ENCODE measurements at places on chromosomes 7 and 10. TPM values are rescaled to one million over a fixed set of nuclear protein-coding genes. Genes with fewer than 3 reads are reported as not detected.

Gene SEPHS1
- total RNA-seq: 24.3 TPM

Gene TCERG1L
- total RNA-seq: not detected

Gene AS3MT
- total RNA-seq: not detected

Gene UCN3
- 2.0 TPM for total RNA-seq

Gene SGCE
- total RNA-seq: 14.9 TPM

Gene LIPK
- total RNA-seq: not detected

Gene TLX1
- total RNA-seq: 4.8 TPM

DNA sequence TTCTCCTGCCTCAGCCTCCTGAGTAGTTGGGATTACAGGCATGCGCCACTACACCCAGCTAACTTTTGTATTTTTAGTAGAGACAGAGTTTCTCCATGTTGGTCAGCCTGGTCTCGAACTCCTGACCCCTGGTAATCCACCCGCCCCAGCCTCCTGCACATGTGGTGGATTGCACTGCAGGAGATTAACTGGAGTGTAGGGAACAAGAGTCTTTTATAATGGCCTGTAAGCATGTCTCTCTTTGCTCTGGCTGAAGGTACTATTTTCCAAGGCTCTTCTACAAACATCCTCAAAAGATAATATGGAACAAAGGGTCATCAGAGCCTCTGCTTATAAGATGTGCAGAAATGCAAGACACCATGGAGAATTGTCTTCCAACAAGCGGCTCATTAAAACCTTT lies 3.2 kb downstream of the TOMM7 start:
- no peaks in the 10 kb centered on the region for H3K36me3 ChIP-seq
- H3K4me3 ChIP-seq: no peak overlapping the region
- H3K4me1 ChIP-seq: peaks cover 12% of the 10 kb centered on the region
- no peaks in the 10 kb centered on the region for H3K27me3 ChIP-seq
- H3K27ac ChIP-seq: no peak overlapping the region
- DNase-seq: no peak

GRCh38 chr7:4173615-4174014 lies 508.5 kb upstream of the FOXK1 start:
- no peak overlapping the region for H3K4me3 ChIP-seq
- no peaks in the 10 kb centered on the region for H3K27me3 ChIP-seq
- no peak overlapping the region for H3K27ac ChIP-seq
- no peaks in the 10 kb centered on the region for H3K36me3 ChIP-seq
- no peaks in the 10 kb centered on the region for H3K4me1 ChIP-seq
- no peak for DNase-seq

DNA sequence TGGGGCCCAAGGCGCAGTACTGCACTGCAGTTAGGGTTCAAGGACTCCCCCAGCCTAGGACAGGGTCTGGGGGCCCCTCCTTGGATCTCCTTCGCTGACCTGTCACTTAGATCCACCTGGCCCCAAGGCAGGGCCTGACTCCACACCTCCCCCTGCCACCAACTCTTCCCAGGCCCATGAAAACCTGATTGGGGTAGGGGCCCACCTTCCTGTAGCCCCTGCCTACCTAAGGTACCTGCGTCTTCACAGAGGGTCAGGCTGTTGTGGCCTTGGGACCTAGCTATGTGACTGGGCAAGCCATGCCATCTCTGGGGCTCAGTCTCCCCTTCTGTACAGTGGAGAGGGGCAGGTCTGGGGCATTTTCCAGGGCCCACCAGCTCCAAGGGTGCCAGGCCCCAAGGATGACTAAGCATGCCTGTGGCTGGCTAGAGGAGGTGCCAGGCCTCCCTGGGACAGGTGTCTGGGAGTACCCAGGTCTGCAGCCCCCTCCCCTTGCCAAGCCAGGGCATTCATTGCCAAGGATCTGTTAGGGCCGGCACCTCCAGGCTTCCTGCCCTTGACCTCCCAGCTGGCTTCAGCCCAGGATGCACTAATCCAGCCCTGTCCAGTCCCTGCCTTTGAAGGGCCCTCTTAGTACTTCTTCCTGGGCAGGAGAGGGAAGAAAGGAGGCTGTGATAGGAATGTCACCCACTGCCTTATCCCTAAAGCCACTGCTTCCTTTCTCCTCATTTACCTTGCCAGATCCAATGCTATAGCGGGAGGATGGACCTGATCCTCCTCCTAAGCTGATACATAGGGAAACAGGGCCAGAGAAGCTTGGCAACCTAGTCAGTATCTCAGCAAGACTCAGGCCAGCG lies 1.3 kb downstream of the LIMK1 start:
- H3K4me1 ChIP-seq: peaks cover 15% of the 10 kb centered on the region
- H3K36me3 ChIP-seq: no peaks in the 10 kb centered on the region
- H3K4me3 ChIP-seq: peak overlapping the region; percentile 86
- no peak for DNase-seq
- no peaks in the 10 kb centered on the region for H3K27me3 ChIP-seq

DNA sequence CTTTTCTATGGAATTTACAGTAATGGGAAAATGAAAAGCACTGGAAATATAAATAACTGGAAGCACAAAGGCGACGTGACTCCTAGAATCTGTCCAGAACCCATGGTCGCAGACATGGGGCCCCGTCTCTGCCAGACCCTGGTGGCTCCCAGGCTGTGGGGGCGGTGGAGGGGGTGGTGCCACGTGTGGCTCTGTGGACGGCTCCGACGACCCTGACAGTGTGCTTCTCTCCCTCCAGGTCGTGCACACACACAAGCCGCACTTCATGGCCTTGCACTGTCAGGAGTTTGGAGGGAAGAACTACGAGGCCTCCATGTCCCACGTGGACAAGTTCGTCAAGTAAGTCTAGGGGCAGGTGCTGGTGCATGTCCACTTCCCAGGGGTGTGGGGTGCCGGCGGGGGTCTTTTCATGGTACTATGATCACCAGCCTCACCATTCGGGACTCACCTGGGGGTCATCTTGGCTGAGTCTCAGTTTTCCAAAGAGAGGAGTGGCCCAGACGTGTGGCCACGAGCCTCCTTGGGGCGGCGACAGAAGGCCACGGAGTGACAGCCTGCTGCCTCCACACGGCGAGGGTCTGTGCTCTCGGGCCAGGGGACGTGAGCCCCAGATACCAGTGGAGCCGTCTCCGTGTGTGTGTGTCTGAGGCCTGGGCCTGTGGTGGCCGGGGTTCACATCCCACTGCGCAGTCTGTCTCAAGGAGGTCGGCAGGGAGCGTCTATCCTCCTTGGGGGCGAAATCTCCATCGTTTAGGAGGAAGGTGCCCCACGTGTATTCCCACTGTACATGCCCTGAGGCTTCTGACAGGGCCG lies 108.2 kb downstream of the INPP5A start:
- peaks cover 19% of the 10 kb centered on the region for H3K4me1 ChIP-seq
- peak; percentile 39 for DNase-seq
- H3K36me3 ChIP-seq: no peaks in the 10 kb centered on the region
- H3K27ac ChIP-seq: no peak overlapping the region
- H3K27me3 ChIP-seq: no peaks in the 10 kb centered on the region

- H3K27me3 ChIP-seq: no peaks in the 10 kb centered on the region
- no peaks in the 10 kb centered on the region for H3K36me3 ChIP-seq
- no peak for DNase-seq
- no peak overlapping the region for H3K27ac ChIP-seq
- H3K4me1 ChIP-seq: no peaks in the 10 kb centered on the region
Observed at GRCh38 chr7:29892231-29892630, 85.9 kb downstream of the WIPF3 start.

DNA sequence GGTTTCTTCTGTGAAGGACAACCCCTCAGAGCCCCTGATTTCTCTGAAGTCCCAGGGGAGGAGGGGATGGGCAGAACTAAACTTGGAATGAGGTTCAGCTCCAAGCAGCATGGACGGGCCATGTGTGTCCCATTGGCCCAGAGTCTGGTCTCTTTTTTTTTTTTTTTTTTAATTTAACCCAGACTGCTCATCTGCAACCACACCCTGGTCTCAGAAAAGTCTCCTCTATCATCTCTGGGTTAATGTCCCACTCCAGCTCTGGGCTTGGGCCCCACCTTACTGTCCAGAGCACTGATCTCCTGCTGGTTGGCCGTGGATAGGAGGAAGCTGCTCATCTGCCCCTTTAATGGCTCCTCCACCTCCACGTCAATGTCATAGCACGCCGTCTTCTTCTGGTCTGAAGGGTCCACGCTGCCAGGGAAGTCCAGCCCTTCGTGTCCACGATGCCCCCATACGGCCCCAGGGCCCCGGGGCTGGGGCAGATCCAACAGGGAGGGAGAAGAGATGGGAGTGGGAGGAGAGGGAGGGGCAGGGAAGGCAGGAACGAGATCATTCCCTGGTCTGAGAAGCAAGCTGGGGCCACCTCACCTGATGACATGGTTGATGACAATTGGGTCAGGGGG lies 7.7 kb downstream of the CHPF2 start:
- H3K27ac ChIP-seq: no peak overlapping the region
- peaks cover 18% of the 10 kb centered on the region for H3K4me1 ChIP-seq
- DNase-seq: no peak
- H3K27me3 ChIP-seq: no peaks in the 10 kb centered on the region

DNA sequence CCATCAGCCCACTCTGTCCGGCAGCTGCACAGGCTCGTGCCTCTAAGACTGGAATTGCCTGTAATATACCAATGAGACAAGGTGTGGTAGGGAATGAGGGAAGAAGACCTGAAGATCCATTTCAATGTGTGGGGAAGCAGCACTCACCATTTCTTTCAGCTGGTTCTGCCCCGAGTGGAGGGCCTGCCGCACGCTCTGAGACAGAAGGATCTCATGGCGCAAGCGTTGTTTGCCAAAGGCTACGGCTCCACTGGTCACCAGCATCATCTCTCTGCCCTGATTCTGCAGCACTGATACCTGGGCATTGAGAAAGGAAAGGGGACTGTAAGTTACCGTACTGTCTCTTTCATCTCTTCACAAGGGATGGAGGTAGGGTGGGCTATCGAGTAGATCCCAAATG lies 19.4 kb downstream of the ALDH18A1 start:
- no peak overlapping the region for H3K27ac ChIP-seq
- no peak for DNase-seq

GRCh38 chr10:5971315-5971832 lies 6.0 kb downstream of the IL15RA start:
- H3K27ac ChIP-seq: peak overlapping the region; percentile 32
- H3K27me3 ChIP-seq: no peaks in the 10 kb centered on the region
- DNase-seq: peak; percentile 86
- peaks cover 2% of the 10 kb centered on the region for H3K36me3 ChIP-seq
- H3K4me1 ChIP-seq: peaks cover 3% of the 10 kb centered on the region

DNA sequence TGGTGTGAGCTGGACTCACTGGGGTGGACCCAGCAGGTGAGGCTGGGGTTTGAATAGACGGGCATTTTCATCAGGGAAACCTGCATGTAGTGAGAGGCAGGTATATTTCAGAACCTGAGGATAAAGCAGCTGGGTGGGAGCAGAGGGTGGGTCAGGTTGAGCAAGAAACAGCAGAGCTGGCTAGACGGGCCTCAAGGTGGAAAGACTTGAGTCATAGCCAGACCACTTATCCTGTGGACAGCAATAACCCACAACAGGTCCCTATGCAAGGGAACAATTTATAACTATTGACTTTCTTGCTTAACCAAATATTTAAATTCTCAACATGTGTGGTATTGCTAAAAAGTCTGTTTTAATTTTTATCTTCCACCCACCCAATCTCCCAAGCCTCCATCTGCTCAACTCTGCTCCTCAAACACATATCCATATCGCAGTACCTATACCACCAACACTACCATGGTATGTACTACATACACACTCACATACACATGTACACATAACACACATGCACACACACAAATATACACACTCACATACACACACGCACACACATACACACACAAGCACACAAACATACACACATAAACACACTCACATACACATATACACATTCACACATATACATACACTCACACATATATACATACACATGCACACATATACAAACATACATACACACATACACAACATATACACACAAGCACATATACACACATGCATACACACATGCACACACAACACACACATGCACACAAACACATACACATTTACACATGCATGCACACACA lies 129.0 kb upstream of the C7orf33 start:
- H3K4me3 ChIP-seq: no peak overlapping the region
- H3K4me1 ChIP-seq: no peaks in the 10 kb centered on the region
- no peak overlapping the region for H3K27ac ChIP-seq
- no peaks in the 10 kb centered on the region for H3K36me3 ChIP-seq
- no peak for DNase-seq

DNA sequence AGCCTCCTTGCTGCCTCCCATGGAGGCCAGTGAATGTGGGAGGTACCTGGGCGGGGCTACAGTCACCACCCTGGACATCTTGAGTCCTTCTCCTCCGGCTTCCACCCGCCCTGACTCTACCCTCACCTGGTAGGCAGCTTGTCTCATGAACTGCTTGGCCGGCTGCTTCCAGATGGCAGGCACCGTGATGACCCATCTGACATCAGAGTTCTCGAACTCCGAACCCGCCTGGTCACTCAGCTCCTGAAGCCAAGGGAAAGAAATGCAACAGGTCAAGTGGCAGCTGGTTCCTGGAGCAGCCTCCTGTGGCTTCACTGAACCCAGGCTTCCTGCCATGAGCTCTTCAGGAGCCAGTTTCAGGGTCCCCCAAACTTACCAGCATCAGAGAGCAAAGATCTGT lies 50.1 kb downstream of the HSPA12A start:
- H3K36me3 ChIP-seq: no peaks in the 10 kb centered on the region
- no peaks in the 10 kb centered on the region for H3K27me3 ChIP-seq
- no peaks in the 10 kb centered on the region for H3K4me1 ChIP-seq
- H3K4me3 ChIP-seq: no peak overlapping the region
- DNase-seq: no peak

- no peaks in the 10 kb centered on the region for H3K4me1 ChIP-seq
- no peaks in the 10 kb centered on the region for H3K27me3 ChIP-seq
- no peak overlapping the region for H3K27ac ChIP-seq
- no peak overlapping the region for H3K4me3 ChIP-seq
- no peak for DNase-seq
Observed at GRCh38 chr7:157932498-157933218, 595.9 kb downstream of the DNAJB6 start.

GRCh38 chr10:15123749-15124184 lies 26.6 kb downstream of the RPP38 start:
- H3K4me1 ChIP-seq: no peaks in the 10 kb centered on the region
- no peak overlapping the region for H3K27ac ChIP-seq
- H3K36me3 ChIP-seq: no peaks in the 10 kb centered on the region
- DNase-seq: no peak

- H3K4me1 ChIP-seq: no peaks in the 10 kb centered on the region
- no peak overlapping the region for H3K4me3 ChIP-seq
- no peak overlapping the region for H3K27ac ChIP-seq
- no peak for DNase-seq
Observed at GRCh38 chr7:136138991-136139390, 161.8 kb upstream of the MTPN start.

DNA sequence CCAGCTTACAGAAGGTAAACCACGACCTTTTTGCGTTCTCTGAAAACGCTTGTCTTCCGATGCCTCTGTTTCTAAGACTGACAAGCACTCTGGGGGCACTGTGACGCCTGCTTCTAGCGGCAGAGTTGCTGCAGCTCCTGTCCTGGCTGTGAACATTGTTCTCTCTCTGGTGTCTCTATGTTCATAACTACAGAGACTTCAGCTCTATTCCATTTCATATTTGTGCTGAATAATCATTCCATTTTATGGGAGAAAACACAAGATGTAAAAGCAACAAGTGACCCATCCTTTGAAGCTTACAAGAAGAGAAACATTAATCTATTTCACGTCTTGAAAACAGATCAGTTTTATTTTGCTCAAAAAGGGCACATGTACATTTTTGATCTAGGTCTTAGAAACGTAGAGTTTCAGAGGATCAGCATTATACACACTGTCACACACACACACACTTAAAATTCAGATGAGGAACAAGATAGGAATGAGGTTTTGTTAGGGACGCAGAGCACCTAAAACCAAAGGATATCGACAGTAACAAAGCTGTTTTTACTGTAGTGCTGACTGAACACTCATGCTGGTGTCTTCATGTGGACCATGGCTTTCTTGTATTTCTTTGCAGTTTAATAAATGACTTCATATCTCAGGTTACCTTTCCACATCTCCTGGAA lies 3.0 kb downstream of the IKZF1 start:
- no peaks in the 10 kb centered on the region for H3K27me3 ChIP-seq
- H3K4me1 ChIP-seq: no peaks in the 10 kb centered on the region
- peak overlapping the region; percentile 95 for H3K27ac ChIP-seq
- H3K36me3 ChIP-seq: no peaks in the 10 kb centered on the region

Data from Peyer's patch (tissue), 4 donors.